Non-pigmented ciliary epithelial cell (primary cell): ENCODE measurements at places on chromosomes 16 and 17.

DNA sequence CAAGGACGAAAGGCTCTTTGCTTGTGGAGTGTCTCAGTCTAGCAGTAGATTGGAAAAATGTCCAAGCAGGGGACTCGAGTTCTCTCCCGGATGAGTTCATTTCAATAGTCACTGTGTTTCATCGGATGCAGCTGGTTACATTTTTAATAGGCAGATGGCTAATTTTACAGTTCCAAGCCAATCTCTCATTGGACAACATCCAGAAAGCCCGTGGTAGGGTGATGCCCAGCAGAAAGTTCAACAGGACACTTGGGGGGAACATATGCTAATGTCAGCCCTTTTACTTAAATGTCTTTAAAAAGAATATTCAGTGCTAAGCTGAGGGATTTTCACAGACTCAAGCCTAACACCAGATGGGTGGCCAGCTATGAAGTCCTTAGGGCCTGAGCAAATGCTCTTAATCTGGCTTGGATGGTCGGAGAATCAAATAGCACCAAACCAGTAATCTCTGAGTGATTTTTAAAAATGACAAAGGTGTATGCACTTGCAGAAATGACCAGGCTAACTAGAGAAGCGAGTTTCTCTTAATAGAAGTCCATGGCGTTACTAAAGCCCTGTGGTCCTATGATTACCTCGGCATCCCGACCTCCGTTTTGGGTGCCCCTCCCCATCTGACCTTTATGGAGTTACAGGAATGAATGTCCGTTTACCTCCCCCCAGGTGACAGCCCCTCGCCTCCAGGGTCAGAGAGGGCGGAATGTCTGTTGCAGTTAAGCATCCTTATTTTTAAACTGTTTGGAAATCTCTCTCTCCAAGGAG, 289.2 kb upstream of the SALL1 start:
- DNase-seq = no peak

GRCh38 chr16:23842137-23842600, 6.4 kb downstream of the PRKCB start:
- no peak for DNase-seq

GRCh38 chr17:50977487-50978159, 111.5 kb upstream of the TOB1 start:
- DNase-seq = no peak

- no peak for DNase-seq
These were observed 4.3 kb upstream of the NUPR1 start for GRCh38 chr16:28543072-28543471.

GRCh38 chr17:42623732-42624596, 14.5 kb downstream of the TUBG1 start:
- DNase-seq = no peak

DNA sequence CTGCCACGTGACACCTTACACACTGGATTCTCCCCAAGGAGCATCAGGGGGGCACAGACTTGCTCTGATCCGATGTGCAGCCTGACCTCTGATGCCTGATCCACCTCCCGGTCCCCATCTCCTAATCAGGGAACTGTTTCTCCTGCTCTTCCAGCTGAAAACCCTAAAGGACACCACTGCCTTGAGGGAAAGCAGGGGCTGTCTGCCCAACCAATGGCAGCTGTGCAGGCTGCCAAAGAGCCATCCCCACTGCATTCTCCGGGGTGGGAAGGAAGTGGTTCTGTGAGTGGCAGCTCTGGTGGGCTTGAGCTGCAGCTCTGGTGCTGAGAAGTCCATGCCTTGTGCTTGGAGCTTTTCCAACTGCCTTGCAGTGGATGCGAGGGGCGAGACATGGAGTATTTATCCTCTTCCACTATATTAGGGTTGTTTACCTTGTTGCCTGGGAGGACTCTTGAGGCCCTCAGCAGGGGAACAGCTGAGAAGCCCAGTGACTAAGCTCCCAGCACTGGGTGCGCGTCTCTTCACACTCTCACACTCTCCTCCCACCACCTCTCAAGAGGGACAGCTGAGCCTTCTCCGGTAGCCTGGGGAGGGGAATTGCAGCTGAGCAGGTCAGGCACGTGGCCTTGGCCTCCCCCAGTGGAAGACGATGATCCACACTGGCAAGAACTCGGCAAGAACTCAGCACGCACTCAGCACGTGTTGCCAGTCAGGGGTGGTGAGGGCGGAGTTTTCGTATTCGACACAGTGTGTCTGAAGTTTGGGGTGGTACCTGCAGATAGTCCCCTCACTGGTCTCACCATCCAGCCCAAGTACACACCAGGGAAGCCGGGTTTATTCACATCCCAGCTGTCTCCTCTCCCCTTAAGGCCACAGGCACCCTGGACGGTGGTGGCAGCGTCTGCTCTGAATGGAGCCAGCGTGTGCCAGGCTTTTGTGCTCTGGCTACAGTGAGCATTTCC, 21.1 kb upstream of the SPATA32 start:
- peak; percentile 76 for DNase-seq

- no peak for DNase-seq
These were observed 24.5 kb downstream of the CDK5RAP3 start for GRCh38 chr17:47995241-47995935.

DNA sequence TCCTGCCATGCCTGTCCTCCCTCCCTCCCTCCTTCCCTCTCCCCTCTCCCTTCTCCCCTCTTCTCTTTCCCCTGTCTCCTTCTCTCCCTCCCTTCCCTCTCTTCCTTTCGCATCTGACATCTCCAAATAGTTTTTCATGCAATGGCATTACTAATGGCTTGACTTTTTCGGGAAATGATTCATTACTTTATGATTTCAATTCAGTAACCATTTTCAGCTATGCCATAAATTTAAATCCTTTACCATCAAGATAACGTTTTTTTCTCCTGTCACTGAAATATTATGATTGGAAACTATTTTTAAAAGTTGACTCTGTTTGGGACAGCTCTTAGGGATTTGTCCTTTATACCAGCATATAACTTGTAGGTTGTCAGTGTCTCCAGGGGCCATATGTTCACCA, 201.0 kb downstream of the WWOX start:
- DNase-seq = no peak

GRCh38 chr17:15321556-15322251, 19.7 kb downstream of the TEKT3 start:
- DNase-seq = peak; percentile 27

GRCh38 chr17:74190807-74191406, 12.6 kb upstream of the RPL38 start:
- no peak for DNase-seq
